ENCODE measurements at places on chromosomes 6 and 20.

- DNase-seq, result no peak
Observed at GRCh38 chr20:51711426-51711825, 56.8 kb downstream of the ATP9A start.

DNA sequence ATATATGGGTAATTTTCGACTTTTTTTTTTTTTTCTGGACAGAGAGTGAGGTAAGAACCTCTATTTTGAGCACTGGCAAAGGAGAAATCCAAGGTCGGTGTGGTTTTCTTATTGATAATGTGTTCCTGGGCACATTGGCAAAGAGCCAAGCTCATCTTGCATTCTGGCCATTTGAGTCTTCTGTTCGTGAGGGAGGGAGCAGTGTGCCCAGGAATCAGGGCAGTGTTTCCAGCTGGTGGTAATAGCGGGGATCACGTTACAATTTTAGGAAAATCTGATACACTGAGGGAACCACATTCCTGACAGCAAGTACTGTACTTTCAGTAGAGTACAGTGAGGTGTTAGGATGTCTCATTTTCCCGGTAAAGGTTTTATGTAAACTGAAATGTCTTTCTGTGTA, 442.3 kb upstream of the MAP3K7 start:
- no peak for DNase-seq

- peak; percentile 39 for DNase-seq
Observed at GRCh38 chr6:124947971-124948451, 14.2 kb upstream of the RNF217 start.

DNA sequence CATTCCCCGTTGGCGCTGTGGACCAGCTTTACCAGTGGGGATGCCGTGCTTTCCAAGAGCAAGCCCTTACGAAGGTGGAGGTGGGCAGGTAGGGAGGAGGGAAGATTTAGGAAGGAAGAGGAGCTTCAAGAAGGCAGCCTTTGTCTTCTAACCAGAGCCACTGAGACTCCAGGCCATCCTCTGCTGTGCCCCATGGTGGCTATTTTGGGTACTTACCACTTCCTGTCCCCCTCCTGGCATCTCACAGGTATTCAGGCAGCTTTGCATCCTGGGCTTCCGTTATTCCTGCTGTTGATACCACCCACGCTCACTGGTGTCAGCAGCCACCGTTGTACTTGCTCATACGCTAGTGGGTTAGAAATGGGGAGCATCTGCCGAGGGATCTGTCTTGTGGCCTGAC, 22.9 kb downstream of the ERMARD start:
- DNase-seq, result no peak

- peak; percentile 78 for DNase-seq
Observed at GRCh38 chr6:139569566-139569965, 195.1 kb upstream of the CITED2 start.

DNA sequence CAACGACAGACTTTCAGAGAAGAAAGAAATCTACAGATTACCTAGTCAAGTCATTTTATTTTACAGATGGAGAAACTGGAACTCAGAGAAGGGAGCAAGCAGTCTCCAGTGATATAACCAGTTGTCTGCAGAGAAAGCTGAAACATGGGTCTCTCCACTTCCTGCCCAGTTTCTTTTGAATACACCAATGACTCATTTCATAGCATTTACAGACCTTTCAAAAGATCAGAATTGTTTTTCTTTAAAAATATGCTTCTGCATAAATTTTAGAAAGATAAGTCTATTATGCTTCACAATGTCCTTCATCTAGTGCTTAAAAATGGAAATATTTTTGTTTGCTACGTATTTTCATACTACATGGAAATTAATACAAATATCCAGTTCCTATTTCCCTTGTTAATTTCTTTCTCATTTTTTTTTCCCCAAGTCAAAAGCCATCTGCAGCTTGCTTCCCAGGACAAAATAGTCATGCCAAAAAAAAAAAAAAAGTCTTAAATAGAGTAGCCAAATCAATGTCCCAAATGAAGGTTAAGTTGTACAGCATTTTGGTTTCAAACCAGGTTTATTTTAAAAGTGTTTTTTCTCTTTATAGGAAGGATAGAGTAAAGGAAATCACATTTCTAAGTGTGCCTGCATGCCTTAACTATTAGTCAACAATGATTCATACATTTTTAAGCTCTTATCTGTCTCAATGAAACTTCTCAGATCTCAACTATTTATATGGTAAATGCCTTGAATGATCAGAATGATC, 36.9 kb downstream of the ARHGAP18 start:
- DNase-seq, result peak; percentile 85

GRCh38 chr6:13635948-13636658, 21.0 kb downstream of the NOL7 start:
- DNase-seq, result no peak

DNA sequence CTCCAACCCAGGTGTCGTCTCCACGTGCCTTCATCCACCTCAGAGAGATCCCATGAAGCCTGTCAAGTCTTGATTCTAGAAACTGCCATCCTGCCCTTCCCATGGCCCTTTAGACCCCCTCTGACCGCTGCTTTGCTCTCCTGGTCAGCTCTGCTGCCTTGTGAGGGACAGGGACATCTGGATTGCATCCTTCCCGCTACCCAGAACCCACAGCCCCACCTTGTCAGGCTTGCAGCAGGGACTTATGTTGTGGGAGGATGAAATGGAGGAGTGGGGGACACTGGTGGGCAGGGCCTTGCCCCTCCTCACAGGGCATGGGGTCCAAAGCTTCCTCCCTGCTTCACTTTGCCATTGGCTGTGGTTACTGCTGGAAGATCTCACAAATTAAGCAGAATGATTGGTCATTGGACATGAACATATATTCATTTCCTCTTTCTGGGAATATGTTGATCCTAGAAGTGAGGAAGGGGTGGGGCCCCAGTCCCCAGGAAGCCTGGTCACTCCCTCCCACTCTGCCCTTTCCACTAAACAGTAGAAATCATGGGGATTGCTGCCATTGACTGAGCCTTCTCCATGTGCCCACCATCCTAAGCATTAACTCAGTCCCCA, 4.5 kb downstream of the GLP1R start:
- no peak for DNase-seq

DNA sequence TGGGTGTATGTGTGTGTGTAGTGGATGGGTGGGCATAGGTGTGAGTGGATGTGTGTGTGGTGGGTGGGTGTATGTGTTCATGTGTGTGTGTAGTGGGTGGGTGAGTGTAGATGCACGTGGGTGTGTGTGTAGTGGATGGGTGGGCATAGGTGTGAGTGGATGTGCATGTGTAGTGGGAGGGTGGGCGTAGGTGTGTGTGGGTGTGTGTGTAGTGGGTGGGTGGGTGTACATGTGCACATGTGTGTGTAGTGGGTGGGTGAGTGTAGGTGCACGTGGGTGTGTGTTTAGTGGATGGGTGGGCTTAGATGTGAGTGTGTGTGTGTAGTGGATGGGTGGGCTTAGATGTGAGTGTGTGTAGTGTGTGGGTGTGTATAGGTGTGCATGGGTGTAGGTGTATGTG, 104.4 kb downstream of the MYLK4 start:
- DNase-seq, result no peak

- peak; percentile 39 for DNase-seq
Observed at GRCh38 chr6:30730601-30731435, 10.7 kb downstream of the TUBB start.

DNA sequence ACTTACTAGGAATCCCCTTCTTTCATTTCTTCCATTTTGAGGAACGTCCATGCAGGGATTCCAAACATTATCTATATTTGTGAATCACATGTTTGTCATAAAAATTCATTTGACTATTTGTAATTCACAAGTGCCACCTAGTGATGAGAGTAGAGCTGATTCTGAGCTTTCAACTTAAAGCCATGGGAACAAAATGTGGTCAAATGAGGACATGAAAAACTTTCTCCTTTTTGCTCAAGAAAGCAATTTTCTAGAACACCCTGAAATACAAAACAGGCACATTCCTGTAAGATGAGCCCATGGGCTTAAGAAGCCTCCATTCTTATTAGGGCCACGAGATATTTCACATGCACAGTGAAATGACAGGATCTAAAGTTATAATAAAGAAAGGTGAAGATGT, 12.3 kb downstream of the MAP3K7 start:
- peak; percentile 15 for DNase-seq

DNA sequence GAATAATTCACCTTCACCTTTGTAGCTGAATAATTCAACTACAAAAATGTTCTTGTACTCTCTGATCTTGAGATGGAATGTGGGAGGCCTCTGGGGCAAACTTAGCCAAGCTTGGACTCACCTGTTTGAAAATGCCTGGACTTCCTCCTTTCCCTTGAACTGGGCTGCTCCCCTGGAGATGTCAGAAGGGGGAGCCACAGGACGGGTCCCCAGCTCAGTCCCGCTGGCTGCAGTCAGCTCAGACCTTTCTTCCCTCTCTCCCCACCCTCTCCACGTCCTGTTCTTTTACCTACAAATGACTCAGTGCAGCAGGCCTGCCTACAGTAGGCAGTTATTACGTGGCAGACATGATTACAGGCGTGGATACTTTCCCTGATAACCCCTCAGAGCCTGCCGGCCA, 131.5 kb upstream of the RALGAPA2 start:
- DNase-seq, result no peak

DNA sequence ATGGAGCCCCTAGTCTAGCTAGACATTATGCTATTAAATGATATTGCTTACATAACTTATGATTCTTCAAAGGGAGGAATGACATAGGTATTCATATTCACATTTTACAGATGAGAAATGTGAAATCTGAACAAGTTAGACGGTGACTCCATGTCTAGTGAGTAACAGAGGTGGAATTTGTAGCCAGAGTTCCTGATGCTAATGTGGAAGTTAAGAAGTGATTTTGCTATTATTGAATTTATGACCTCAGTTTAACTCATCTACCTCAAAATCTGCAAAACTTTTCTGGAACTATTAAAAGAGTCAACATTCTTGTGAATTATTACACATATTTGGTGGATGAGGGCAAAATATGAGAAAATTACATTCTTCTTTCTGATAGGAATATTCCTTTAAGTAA, 347.6 kb upstream of the MMS22L start:
- peak; percentile 6 for DNase-seq

DNA sequence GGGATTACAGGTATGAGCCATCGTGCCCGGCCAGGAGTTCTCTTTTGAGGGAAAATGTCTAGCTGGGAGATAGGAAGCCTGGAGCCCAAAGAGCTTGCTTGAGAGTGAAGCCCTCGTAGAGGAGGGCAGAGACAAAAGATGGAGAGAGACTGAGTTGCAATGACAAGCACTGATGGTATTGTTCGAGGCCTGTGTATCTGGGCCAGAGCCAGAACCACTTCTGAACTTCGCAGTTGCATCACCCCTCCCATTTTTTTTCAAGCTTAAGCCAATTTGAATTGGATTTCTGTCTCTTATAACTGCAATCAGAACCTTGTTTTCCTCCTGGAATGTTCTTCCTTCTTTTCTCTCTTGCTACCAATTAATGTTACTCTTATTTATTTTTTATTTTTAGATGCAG, 83.1 kb downstream of the KCNB1 start:
- no peak for DNase-seq

- DNase-seq, result no peak
Observed at GRCh38 chr20:46060301-46060881, 29.4 kb downstream of the NCOA5 start.

DNA sequence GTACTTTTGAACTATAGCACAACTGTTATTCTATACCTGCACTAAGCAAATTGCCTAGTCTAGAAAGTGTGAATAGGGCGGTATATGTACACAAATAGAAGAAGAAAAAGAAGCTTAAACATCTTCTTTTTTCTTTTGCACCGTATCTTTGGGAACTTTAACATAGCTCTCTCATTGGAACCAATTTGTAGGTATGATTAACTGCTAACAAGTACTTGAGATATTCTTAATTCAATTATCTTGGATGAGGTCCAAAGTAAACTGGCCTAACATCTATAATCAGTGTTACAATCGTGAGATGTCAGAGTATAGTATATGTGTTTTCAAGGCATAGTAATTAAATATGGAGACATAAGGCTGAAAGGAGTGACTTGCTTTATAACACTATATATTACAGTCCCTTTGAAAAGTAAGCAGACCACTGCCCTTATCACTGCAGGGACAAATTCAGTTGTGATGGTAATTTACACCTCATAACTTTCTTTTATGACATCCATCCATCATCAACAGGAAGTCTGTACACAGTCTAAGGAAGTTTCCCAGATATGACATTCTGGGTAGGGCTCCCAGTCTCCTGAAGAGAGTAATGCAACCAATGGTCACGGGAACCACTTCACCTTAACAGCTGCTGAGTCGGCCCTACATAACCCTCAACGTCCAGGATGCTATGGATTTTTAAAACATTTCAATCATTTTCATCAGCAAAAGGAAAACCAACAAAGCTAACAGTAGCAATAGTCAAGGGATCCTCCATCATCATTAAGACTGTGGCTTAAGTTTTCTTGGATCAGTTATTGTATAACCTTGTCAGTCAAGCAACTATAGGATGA, 37.6 kb downstream of the NKAIN2 start:
- DNase-seq, result no peak

GRCh38 chr6:170031684-170032121, 259.2 kb downstream of the DLL1 start:
- DNase-seq, result peak; percentile 6

- no peak for DNase-seq
Observed at GRCh38 chr6:16153211-16153820, 24.4 kb downstream of the MYLIP start.

DNA sequence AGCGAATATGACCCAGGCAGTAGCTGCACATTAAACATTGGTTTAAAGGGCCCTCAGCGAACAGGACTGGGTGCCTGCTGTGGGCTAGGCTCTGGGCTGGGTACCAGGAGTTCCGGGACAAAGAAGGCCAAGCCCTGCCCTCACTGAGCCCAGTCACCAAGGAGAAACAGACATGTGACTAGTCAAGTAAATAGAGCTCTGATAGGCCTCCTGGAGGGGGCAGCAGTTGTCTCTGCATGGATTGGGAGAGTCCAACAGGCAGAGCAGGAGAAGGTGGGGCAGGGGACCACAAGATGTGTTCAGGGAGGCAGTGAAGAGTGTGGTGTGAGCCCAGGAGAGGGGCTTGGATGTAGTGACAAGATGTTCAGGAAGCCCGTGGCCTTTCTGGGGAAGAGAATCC, 3.1 kb downstream of the HM13 start:
- peak; percentile 64 for DNase-seq

DNA sequence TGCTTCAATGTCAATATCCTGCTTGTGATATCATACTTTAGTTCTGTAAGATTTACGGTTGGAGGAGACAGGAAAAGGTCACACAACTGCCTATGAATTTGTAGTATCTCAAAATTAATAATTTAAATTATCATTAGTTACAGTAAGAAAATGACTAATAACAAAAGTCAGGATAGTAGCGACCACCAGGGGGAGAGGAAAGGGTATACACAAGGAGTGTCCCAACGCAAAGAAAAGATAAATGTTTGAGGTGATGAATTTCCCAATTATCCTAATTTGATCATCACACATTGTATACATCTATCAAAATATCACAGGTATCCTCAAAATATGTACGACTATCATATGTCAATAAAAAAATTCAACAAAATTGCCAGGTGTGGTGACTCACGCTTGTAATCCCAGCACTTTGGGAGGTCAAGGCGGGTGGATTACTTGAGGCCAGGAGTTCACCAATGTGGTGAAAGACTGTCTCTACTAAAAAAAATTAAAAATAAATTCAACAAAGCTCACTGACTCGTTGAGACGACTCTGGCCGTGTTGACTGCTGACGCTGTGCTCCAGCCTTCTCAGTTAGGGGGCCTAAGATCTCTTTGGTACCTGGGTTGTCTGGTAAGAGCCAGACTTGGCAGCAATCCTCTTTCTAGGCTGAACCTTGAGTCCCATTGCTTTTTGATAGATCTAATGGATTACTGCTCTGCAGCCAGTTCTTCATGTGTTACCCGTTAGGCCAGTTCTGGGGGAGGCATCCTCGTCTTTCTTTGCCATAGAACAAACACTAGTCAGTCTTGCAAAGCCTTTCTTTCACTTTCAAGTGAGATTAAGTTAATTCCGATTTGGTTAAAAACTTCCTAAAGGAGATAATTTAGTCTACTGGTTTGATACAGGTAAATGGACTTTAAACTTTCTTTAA, 9.0 kb upstream of the OVOL2 start:
- no peak for DNase-seq
